ENCODE measurements at places on chromosomes 6 and 20. TPM values are rescaled to one million over a fixed set of nuclear protein-coding genes. Genes with fewer than 3 reads are reported as not detected.
A peak's percentile ranks its signal among the peaks of the same experiment; 100 is the strongest.

- no peak for DNase-seq
Observed at GRCh38 chr6:38220069-38220723, 400.7 kb downstream of the ZFAND3 start.

GRCh38 chr20:49290608-49291191 lies 12.8 kb upstream of the ZNFX1 start:
- no peak for DNase-seq

DNA sequence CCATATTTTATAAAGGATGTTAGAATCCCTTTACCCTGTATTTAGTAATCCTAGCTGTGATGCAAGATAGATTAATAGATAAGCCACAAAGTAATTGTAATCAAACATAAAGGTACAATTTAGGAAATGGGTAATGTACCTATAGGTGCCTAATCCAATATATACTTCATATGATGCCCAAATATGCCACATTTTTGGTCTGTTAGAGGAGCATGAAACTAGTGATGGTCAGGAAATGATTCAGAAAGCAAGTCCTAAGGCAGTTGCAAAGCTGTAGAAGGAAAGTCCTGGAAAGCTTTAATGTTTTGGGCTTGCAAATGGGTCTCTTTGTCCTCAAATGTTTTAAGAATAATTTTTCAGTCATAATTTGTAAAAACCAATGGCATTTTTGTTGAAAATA lies 76.6 kb upstream of the PTPRK start:
- DNase-seq = no peak

DNA sequence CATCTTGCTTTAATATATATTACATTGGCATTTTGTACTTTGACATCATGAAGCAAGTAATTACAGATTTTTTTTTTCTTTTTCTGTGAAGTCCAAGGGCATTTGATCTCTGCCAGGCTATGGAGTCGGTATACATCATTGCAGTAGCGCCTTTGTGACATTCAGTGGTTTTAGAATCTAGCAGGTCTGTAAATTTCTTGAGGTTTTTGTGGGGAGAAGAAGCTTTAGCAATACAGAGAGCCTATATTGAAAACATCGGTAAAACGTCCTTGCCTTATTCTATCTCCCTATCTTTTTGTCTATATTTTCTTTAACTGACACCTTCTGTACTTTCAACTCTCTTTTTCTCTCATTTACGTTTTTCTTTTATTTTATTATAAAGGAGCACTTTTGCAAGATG lies 47.2 kb downstream of the DUSP22 start:
- no peak for DNase-seq

- peak; percentile 20 for DNase-seq
Observed at GRCh38 chr6:170101281-170102035, 189.4 kb downstream of the DLL1 start.

- no peak for DNase-seq
Observed at GRCh38 chr6:142195862-142196541, 48.9 kb downstream of the VTA1 start.

GRCh38 chr20:59145924-59146779 lies 17.5 kb upstream of the ZNF831 start:
- no peak for DNase-seq

The WASF1 gene
- 3.5 TPM for total RNA-seq

Measured in liver (tissue), 10 donors.